ENCODE measurements at places on chromosomes 7 and 10. TPM values are rescaled to one million over a fixed set of nuclear protein-coding genes. Genes with fewer than 3 reads are reported as not detected.
A peak's percentile ranks its signal among the peaks of the same experiment; 100 is the strongest.

DNA sequence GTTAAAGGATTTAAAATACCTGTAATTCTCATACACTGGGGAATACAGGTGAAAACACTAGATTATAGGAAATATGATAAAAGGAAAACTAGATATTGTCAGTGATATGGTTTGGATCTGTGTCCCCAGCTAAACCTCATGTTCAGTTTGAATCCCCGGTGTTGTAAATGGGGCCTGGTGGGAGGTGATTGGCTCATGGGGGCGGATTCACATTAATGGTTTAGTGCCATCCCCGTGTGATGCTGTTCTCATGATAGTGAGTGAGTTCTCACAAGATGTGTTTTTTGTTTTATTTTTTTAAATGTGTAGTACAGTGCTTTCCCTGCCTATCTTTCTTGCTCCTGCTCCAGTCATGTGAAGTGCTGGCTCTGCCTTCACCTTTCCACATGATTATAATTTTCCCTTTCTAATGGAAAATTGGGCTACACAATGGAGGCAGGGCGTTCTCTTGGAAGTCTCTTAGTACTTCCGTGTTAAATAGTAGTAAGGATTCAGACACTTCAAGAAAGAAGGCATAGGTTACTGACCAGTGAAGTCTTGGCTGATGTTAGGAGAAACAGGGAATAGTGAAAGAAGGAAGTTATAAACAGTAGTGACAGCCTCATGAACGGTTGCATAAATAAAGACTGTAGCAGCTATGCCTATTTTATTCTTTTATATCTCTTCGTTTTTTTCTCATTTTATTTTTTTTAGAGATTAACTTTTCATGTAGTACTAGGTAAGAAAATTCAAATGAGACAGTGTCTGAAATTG is 386.4 kb downstream of the SUGCT start:
- no peak for DNase-seq

DNA sequence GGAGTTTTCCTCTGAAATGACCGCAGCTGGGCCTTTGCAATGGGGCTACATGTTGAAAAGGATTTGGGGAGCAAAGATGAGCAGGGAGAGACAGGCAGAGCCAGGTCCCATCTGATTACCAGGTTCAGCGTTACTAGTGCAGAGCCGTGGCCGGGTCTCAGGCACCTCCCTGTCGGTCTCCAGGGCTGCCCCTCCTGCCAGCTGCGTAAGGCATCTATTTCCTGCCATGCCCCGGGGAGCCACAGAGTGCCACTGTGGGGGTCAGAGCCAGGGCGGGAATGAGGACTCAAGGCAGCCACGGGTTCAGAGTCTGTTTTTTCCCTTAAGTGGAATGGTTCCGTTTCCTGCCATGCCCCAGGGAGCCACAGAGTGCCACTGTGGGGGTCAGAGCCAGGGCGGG is 382.6 kb upstream of the SHH start:
- no peak for DNase-seq

DNA sequence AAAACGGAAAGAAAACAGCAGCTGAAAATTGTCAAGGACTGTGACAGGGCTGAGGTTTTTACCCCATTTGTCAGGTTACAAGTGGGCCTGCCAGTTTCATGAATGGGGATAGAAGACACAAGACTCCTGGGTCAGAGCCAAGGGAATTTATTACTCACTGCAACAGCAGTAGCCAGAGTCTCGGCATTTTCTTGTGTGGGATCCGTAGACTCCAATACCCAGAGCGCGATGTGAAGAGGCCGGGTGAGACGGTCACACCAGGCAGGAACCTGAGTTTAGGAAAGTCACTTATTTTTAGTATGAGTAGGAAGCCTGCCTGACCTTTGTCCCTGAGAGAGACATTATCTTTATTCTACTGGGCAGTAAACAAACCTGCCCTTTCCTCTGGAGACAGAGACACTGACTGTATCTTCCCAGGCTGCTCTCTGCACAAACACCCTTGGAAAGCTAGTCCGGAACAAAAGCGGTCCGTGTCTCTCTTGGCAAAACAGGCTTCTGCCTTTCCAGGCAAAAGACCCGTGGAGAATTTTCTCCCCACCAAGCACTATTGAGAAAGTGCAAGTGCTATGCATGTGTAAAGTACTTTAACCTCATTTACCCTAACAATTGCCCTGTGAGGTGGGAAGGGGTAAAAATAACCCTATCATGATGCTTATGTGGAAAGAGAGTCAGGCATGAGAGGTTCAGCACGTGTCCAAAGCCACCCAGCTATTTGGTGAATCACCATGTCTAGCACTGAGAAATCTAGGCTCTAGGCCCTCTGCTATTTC is 58.4 kb downstream of the JCAD start:
- DNase-seq: peak; percentile 98

DNA sequence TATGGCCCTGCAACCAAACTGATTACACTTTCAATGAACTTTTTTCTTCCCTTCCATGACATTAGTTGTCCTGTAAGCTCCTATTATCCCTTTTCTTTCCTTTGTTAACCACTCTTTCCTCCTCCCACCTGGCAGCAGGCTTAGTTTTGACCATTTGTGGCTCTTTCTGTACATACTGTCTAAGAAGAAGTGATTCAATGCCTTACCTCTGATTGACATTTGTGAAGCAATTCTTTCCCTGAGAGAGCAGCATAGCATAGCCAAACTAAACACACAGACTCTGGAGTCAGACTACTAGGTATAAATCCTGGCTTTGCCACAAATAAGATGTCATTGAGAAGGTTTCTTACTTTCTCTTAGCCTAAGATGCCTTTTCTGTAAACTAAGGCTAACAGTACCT is 48.9 kb downstream of the AHR start:
- DNase-seq: peak; percentile 72

DNA sequence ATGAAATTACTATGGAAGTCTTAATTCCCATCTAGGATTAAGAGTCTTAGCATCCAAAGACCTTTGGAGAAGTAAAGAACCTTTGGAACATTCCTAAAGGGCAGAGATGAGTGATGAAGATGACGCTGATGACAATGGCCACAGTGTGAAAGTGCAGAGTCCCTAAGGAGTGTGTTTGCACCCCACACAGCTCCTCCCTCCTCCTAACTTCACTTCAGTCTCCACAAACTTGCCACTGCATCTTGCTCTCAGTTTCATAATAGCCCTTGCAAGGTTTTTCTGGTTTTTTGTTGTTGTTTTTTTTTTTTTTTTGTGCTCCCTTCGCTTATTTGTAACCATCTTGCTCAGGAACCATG is 117.5 kb upstream of the ANLN start:
- DNase-seq: no peak

- peak; percentile 11 for DNase-seq
Observed at GRCh38 chr7:108497082-108497725, 28.7 kb downstream of the PNPLA8 start.

Gene PLXDC2
- total RNA-seq: 44.5 TPM

Gene SYT15B
- total RNA-seq: 1.5 TPM
